SK-N-SH (cell line): ENCODE measurements at places on chromosomes 4 and X.

DNA sequence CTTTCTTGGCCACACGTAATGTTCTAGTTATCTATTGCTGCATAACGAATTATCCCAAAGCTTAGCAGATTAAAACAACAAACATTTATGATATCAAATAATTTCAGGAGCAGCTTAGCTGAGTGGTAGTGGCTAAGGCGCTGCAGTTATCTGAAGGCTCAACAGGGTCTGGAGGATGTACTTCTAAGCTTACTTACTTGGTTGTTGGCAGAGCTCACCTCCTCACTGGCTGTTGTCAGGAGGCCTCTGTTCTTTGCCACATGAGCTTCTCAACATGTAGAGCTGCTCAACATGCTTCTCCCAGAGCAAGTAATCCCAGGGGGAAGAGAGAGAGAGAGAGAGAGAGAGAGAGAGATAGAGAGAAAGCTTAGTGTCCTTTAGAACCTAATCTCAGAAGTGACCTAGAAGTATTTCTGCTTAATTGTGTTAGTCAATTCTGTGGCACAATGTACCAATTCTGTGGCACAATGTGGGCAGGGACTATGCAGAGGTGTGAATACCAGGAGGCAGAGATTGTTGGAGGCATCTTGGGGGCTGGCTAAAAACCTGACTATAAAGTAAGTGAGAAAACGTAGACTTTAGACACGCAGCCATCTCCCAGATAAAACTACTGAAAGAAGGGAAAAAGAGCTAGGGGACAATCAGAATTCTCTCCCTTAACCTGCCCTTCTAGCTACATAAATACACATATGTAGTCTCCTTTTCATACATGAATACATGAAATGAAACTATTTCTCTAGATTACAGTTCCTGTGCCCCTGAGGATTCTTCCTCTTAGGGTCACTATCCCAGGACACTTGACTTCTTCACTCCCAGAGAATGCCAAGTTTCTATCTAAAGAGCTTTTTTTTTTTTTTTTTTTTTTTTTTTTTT is 40.2 kb downstream of the HOPX start:
- DNase-seq: no peak

DNA sequence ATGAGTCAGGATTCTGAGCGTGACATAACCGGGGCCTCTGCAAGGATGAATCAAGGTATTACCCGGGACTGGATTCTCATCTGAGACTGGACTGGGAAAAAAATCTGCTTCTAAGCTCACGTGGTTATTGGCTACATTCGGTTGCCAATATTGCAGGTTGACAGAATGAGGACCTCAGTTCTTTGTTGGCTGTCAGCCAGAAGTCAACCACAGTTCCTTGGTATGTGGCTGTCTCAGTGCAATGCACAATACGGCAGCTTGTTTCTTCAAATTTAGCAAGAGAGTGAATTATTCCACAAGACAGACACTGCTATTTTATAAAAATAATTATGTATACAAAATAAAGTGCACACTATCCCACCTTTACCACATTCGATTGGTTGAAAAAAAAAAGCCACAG is 424.2 kb downstream of the KLHL4 start:
- no peak for DNase-seq

DNA sequence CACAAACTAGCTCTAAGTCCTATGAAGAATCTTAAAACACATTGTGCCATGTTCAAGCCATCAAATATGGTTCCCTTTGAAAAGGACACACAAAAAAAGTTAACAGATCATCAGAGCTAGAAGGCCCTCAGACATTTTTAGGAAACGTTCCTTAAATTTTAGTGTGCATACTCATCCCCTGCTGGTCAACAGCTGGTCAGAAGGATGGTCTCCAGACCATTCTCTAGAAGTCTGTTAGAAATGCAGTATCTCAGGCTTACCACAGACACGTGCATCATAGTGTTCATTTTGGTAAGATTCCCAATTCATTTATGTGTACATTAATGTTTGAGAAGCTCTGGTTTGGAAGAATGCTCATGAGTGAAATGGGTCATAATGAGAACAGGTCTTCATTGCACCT is 523.1 kb downstream of the INPP4B start:
- no peak for DNase-seq

GRCh38 chr4:125527681-125528080 is 212.9 kb downstream of the FAT4 start:
- no peak for DNase-seq

DNA sequence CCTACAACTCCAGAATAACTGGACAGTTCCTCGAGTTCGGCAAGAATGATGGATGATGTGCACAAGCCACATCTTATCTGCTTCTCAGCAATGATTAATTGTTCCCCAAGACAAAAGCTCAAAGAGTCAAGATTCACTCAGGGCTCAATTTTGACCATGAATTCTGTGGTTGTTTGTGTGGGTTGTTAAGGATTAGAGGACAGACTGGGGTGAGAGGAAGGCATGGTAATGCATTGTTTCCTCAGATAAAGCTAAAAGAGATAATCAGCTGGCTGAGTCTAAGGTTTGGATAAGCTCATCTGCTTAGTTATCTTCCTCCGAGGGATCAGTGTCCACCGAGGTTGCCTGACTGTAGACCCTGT is 161.0 kb downstream of the CPEB2 start:
- DNase-seq: no peak

DNA sequence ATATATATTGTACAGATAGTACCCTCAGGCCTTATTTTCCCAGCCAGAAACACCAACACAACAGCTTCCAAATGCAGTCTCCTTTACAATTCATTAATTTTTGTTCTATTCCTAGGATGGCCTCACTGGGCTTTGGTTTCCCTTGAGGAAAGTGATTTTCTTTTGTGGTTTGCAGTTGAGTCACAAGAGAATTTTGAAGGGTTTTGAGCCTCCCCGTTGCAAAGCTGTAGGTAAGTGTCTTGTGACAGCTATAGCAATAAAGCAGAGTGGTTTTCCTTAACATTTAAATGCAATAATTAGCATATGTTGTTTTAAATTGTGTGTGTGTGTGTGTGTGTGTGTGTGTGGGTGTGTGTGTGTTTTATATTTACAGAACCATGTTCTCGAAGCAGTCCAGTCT is 54.1 kb upstream of the WDR17 start:
- DNase-seq: no peak

DNA sequence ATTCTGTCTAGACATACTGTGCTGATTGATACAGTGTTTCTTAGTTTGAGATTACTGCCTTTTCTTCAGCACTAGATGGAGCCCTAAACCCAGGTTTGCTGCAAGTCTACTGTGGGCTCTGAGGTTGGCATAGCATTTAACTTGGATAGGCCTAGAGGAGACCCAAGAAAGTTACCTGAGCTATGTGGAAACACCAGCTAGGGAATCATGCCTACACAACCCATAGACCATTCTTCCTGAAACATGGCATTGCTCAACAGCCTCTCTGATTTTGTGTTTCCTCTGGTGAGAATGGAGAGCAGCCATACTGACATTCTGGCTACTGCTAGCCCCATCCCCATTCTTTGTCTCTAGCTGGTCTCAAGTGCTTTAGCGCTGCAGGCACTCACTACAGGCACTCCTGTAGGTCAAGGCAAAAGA is 287.7 kb upstream of the PCDH18 start:
- DNase-seq: peak; percentile 9

- no peak for DNase-seq
Observed at GRCh38 chrX:40998123-40998522, 87.1 kb upstream of the USP9X start.

GRCh38 chrX:19869193-19869592 is 18.2 kb downstream of the SH3KBP1 start:
- DNase-seq: no peak

DNA sequence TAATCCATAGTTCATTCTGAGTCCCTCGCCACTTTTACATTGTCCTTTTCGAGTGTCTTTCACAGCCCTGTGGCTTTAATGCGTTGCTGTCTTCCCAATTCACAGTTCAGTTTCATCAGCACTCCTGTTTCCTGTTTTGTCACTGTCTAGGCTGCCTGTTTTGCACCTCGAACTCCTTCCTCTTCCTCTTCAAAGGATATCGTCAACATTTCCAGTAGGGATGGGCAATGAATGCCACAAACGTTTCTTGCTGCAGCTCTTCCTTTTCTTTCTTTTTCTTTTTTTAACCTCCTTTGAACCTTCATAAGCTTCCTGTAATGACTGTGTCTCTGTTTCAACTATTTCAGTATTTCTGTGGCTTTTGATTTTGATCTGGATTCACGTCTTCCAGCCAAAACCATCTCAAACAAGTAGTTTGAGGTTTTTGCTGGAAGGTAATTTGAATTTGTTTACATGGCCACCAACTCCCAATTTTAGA is 105.4 kb downstream of the ANXA3 start:
- DNase-seq: no peak

DNA sequence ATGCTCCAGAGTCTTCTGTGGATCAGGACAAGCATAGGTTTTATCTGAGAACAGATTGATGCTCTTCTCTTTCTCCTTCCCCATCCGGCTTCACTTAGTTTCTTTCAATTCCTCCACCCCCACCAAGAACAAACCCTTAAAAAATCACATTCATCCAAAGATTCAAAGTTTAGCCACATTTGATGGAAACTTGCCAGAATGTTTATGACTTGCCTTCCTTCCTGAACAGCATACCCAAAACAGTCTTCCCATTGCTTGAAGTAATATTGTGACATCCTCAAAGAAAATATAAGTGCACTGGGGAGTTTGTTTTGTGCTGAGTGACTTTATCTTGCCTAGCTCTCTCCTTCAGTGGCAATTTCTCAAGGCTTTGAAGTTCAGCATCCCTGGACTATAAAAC is 83.0 kb downstream of the MAGEB17 start:
- no peak for DNase-seq

- peak; percentile 39 for DNase-seq
Observed at GRCh38 chr4:8427761-8428287, 12.7 kb downstream of the ACOX3 start.

DNA sequence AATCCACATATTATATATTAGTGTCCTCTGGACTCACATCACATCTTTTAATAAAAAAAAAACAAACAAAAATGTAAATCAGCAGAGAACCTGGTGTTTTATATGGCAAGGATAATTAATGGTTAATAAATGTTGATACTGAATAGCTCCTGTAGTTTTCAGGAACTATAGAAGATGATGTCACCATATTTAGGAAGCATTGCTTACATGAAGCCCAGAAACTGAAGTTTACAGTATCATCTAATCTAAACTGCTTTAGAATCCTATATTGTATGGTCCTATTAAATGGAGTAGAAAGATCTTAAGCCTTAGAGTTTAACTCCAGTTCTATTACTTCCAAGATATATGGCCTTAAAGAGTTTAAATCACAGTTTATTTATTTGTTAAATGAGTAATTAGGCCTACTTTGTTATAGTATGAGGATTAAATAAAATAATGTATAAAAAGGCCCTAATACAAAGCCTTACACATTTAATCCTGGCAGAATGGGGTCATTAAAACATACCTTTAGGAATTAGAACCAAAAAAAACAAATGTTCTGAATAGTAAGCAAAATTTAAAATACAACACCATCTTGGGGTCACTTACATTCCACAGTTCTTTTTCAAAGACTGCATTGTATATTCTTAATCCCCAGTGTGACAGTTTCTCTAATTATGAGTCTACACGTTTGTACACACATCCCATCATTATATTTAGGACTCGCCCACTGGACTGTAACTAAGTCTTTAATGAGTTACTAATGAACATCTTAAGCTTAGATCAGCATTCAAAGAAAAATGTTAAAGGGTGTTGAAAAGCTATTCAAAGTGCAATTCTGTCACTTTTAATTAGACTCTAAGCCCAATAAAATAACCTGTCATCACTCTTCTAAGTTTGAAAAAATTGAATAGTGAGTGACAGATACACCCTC is 305.9 kb downstream of the ADGRL3 start:
- no peak for DNase-seq

GRCh38 chr4:71906096-71906495 is 122.2 kb upstream of the GC start:
- DNase-seq: no peak

- DNase-seq: no peak
Observed at GRCh38 chr4:123283371-123283895, 113.2 kb upstream of the SPRY1 start.

DNA sequence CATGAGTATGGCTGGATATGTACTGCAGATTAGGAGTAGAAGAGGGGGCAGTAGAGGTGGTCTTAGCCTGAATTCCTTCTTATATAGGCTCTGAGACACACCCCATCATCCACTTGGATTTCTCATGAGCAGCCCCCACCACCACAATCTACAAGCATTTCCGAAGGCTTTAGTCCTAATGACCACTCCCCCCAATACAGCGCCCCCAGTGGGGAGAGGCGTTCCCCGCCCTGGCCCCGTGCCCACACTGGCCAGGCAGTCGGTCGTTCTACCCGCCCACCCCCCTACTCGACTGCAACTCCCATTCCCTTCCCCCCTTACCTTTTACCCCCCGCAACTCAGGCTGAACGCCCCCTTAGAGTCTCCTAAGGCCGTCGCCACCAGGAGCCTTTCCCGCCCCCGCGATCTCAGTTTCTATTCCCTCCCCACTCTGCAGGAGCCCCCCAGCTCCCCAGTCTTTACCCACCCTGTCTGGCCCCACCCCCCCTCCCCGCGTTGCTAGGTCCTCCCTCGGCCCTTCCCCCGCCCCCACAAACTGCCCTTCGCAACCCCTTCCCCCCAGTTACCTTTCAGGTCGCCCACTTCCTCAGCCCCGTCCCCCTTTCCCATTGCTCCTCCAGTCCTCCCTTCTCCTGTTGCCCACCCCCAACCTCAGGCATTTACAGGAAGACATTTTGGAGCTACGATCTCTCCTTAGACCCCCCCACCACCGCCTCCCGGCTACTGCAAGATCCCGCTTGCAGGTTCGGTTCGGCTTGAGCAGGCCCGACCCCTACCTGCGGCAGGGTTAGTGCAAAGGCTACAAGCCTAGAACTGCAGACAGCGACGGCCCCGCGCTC is 468 bp downstream of the ZMYM3 start:
- peak; percentile 84 for DNase-seq

- no peak for DNase-seq
Observed at GRCh38 chr4:58061967-58062366, 951.8 kb upstream of the IGFBP7 start.

- no peak for DNase-seq
Observed at GRCh38 chrX:11765449-11765848, 7.4 kb downstream of the MSL3 start.

DNA sequence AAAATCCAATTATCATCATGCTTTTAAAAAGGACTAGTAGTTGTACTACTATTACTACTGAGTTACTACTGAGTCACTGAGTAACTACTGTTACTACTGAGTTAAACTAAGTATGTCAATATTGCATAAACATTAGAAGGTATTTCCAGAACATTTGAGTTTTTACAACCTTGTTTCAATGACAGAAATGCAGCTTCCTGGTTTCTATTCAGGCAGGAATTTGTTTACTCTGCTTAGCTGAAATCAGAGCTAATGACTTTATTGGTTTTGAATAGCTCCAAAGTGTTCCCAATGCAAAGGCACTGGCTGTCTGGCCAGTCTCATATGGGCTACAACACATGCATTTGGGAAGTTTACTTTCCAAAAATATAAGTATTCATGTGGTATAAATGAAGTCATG is 12.0 kb downstream of the RPS6KA6 start:
- no peak for DNase-seq

GRCh38 chrX:42027367-42028000 is 104.1 kb upstream of the CASK start:
- DNase-seq: no peak

DNA sequence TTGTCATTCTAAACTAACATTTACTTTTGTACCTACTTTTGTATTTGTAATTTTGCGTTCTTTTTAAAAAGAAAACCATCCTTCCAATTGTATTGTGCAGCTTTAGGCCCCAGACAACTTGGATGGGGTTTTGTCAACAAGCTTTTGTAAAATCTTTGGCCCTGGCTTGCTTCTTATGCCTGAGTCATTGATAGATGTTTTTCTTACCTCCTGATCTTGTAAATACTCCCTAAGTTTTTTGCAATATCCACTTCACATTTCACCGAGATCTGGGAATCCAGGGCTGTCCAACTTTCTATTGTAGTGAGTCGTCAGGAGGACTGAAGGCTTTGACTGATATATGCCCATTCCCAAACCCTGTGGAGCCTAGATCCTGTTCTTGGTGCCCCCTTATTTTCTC is 126.9 kb upstream of the GUCY1A1 start:
- DNase-seq: no peak
